Urinary bladder (tissue), 4 donors: ENCODE measurements at places on chromosomes 16 and 17.

GRCh38 chr17:81392909-81393654, 2.2 kb upstream of the BAHCC1 start:
- no peak for DNase-seq

- no peak for DNase-seq
These were observed 46.3 kb downstream of the MRM1 start for GRCh38 chr17:36647636-36648035.

GRCh38 chr16:85514598-85515318, 98.4 kb upstream of the GSE1 start:
- DNase-seq: no peak

DNA sequence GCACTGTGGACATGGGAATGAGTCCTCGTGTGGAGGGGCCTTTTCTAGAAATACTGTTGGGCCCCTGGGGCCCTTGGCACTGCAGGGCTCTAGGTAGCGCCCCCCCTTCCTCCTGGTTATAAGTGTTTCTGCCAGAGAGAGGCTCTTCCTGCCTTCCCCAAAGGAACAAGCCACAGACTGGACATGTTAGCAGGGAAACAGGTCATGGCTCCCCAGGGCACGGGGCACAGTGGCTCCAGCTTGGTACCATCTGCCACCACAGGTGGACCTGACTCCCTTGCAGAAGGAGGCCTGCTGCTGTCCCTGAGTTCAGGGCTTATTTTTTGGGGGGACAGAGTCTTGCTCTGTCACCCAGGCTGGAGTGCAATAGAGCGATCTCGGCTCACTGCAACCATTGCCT, 8.8 kb downstream of the PDK2 start:
- DNase-seq: no peak

- no peak for DNase-seq
These were observed 10.1 kb downstream of the CORO6 start for GRCh38 chr17:29612404-29613280.

- no peak for DNase-seq
These were observed 1074.6 kb upstream of the RBFOX1 start for GRCh38 chr16:6258056-6258455.

DNA sequence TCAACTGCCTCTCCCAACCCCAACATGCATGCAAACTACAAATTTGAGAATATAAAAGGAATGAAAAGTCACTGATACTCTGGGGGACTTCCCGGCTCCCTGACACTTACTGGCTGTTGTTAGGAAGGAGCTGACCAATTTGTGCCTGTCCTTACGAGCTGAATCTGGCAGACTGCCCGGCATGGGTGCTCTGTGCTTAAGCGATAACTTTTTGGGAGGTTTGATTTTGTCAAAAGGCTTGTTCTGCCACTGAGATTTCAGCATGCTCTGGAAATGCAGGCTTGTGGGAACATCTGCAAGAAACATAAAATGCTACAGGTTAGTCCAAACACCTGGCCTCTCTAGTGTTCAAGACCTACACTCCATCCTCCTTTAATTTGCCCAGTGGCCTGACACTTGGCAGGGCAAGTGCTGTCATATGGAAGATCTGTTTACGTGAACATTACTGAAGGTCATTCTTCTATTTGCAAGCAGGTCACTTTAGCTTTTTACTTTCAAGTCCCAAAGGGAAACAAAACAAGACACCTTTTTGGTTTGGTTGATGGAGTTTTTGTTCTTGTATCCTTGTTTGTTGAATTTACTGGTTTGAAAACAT, 40.6 kb downstream of the STH start:
- DNase-seq: no peak

GRCh38 chr17:69713815-69714214, 299.3 kb downstream of the MAP2K6 start:
- no peak for DNase-seq

DNA sequence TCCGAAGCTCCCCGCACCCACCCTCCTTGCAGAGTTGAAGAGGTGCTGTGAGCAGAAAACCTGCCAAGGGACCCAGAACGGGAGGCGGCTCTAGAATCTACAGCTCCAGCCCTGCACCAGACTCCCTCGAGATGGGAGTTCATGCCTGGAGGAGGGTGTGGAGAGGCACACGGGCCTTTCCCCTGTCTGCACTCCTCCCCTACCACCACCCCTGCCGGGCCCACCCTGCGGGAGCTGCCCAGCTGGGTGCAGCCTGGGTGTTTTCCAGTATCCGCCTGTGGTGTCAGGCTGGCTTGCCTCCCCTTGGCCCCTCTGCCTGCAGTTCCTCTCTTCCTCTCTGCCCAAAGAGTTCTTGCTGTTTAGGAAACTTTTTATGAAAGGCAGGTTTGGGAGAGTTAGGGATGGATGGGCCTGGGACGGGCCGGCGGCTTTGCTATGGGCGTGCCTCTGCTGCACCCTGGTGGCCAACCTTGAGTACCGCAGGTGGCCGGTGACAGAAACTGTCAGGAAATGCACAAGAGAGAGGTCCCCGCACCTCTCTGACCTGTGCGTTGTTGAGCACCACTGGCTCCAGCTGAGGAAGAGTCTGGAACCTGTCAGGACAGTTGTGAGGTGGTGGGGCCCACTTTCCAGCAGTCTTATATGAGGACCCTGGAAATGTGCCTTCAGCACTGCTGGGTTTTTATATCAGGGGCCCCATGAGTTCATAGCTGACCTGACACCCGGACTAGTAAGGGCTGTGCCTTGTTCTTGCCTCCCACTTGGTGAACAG, 354.1 kb downstream of the SEC14L1 start:
- DNase-seq: peak; percentile 46

DNA sequence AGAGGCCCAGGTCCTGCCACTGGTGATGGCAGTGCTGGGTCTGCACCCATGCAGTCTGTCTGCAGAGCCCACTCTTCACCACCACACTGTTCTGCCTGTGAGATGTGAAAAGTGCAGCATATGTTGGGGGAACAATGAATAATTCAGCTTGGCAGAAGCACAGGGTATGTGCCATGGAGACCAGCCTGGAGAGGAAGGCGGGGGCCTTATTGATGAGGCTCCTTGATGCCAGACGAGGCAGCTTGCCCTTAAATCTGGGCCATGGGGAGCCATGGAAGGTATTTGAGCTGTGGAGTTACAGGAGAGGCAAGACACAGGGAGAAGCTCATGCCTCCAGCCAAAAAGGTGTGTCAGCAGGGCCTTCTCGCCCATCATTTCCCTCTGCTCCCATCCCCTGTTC, 124.7 kb downstream of the C16orf78 start:
- no peak for DNase-seq

DNA sequence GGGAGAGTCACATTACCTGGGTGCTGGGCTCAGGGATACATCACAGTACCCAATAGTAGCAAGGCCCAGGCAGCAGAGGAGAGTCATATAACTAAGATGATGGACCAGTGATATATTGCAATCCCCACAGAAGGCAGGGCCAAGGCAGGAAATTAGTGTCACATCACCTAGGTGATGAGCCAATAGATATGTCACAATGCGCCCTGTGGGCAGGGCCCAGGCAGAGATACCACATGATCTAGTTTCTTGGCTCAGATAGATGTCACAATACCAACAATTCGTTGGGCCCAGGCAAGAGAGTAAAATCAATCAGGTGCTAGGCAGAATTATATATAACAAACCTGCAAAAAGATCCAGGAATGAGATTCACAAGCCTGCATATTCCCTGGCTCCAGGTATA, 2111.5 kb downstream of the TP53TG3F start:
- no peak for DNase-seq

GRCh38 chr17:82863941-82864712, 24.3 kb upstream of the ZNF750 start:
- DNase-seq: no peak

DNA sequence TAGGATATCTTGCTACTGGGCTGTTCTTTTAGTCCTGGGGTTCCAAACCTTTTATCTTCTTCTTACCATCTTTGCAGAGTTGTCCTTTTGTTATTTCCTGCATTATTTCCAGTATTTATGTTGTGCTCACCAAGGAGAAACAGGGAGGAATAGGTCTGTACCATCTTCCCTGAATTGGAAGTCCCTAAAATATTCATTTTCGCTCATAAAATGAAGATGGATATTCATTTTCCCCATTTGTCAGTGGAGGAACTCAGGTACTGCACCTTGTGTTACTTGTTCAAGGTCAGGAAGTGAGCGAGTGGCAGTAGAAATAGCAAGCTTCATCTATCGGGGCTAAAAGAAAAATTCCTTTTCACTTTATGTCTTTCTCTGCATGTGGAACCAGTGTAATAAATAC, 989.7 kb downstream of the CDH11 start:
- no peak for DNase-seq

- DNase-seq: no peak
These were observed 20.1 kb downstream of the COX11 start for GRCh38 chr17:54948380-54948779.

GRCh38 chr17:69763503-69763902, 311.5 kb upstream of the KCNJ16 start:
- DNase-seq: no peak

GRCh38 chr17:63116967-63117830, 151.2 kb downstream of the TANC2 start:
- DNase-seq: peak; percentile 62

DNA sequence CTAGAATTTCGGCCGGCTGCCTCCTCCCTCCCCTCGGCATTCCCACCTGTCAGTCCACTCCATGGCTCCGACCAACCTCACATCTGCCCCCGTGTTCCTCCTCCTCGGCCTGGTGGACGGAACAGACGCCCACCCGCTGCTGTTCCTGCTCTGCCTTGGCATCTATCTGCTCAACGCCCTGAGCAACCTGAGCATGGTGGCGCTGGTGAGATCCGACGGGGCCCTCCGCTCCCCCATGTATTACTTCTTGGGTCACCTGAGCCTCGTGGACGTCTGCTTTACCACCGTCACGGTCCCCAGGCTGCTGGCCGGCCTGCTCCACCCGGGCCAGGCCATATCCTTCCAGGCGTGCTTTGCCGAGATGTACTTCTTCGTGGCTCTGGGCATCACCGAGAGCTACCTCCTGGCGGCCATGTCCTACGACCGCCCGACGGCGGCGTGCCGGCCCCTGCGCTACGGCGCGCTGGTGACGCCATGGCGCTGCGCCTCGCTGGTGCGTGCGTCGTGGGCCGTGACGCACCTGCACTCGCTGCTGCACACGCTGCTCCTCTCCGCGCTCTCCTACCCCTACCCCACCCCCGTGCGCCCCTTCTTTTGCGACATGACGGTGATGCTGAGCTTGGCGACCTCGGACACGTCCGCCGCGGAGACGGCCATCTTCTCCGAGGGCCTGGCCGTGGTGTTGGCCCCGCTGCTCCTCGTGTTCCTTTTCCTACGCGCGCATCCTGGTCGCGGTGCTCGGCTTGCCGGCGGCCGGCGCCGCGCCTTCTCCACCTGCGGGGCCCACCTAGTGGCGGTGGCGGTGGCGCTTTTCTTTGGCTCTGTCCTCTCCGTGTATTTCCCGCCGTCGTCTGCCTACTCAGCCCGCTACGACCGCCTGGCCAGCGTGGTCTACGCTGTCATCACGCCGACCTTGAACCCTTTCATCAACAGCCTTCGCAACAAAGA, at the start of gene OR3A2:
OR3A2 (minus strand) TSS at position 440 of the 948 bp plus-strand sequence.
- no peak for DNase-seq

- DNase-seq: no peak
These were observed 78.9 kb downstream of the CNGB1 start for GRCh38 chr16:57892041-57892440.

DNA sequence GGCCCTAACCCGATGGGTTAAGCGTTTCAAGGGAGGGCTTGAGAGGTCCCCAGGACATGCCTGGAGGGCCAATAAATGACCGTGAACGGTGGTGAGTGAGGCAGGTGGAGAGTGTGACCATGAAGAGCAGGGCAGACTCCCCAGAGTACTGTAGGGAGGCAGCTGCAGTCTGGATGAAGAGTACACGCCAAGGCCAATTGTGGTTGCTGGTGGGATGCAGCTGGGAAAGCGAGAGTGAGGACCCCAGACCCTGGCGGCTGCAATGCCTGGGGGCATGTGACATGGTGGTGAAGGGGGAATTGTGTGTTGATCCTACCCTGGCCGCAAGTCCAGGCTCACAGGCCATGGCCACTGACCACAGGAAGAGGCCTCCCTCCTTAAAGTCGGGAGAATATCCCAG, 62.9 kb downstream of the TMEM235 start:
- DNase-seq: no peak

DNA sequence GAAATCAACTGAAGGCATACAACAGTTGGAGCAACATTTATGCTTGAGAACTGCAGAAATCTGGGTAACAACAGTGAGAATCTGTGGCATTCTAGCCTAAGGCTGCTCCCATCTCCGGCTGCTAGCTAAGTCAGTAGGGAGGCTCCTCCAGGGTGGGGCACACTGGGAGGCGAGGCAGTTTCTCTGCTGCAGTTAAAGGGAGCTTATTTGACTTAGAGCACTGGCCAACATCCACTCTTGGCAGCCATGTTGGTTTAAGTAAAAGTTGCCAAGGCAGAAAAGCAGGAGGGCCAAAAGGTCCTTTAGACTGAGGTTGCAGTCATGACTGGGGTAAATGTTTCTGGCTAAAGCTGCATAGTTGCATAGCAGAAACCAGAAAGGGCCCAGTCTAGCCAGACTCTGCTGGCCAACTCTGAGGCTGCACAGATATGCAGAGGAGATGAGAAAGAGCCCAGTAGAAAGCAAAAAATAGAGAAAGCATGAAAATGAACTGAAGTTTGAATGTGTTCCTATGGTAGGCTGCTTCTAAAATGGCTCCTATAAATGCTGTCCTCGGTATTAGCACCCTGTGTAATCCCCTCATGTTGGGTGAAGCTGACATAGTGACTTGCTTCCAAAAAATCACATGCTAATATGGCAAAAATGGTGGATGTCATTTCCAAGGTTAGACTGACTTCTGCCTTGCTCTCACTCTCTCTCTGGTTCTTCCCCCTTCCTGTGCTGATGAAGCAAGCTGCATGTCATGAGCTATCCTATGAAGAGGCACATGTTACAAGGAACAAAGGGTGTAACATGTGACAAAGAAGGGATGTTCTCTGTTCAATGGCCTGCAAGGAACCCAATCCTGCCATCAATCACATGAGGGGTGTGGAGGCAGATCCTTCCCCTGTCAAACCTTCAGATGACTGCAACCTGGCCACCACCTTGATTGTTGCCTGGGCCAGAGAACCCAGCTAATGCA, 3.7 kb upstream of the C16orf78 start:
- DNase-seq: no peak

DNA sequence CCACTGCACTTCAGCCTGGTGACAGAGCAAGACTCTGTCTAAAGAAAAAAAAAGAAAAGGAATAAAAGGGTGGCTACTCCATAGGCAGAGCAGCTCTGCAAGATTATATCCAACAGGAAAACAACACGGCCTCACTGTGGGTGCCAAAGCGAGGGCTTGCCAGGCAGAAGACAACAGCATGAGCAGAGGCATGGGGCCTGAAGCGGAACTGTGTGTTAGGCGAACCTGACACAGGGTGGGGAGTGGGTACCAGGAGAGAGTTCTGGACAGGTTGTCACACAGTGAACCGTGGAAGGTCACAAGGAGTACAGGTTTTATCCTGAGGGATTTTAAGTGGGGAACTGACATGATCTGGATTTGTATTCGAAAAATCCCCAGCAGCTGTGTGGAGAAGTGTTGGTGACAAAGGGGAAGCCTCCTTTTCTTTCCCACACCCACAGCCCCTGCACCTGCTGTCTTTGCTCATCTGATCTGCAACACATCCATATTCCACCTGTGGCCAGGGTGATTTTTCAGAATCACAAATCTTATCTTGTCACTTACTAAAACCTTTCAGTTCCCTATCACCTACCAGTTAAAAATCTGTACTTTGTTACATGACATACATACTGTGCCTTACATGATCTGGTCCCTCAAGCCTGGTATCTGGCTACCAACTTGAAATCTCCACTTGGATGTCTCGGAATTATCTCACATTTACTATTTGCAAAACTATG, 23.2 kb upstream of the ARHGAP17 start:
- no peak for DNase-seq
